ENCODE measurements at places on chromosomes 1 and 21.

- DNase-seq, result peak; percentile 25
Observed at GRCh38 chr1:6634371-6635052, 9.8 kb downstream of the THAP3 start.

- no peak for DNase-seq
Observed at GRCh38 chr1:14881775-14882672, 271.5 kb upstream of the TMEM51 start.

DNA sequence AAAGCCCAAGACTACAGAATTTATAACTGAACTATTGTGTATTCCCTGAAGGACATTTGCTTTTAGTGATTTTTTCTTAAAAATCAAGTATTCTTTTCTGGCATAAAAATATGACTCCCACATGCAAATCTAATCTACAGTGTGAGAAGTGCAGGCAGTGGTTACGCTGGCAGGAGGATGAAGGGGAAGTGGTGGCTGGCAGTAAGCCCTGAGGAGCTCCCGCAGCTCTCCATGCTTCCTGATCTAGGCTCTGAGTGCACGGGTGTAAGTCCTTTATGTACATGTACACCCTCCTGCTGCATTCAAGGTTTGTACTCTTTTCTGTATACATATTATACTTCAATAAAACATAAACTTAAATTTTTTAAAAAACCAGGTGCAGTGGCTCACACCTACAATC lies 67.5 kb upstream of the PRDX6 start:
- DNase-seq, result peak; percentile 85

DNA sequence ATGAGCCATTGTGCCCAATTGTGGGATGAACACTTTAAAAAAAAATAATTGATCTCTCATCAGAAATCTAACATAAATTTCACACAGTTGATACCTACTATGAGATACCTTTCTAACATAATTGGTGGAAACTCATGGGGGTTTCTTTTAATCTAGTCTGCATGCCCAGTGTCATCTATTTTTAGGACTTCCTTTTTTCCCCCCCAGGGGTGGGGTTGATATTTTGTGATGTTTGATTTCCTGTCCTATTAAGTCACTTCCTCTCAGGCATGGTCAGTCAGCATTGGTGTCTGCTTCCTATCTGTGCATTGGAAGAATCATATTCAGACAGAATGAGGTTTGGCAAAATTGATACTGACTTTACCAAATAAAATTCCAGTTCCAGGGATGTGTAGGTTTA lies 21.5 kb downstream of the NFYC start:
- peak; percentile 27 for DNase-seq

DNA sequence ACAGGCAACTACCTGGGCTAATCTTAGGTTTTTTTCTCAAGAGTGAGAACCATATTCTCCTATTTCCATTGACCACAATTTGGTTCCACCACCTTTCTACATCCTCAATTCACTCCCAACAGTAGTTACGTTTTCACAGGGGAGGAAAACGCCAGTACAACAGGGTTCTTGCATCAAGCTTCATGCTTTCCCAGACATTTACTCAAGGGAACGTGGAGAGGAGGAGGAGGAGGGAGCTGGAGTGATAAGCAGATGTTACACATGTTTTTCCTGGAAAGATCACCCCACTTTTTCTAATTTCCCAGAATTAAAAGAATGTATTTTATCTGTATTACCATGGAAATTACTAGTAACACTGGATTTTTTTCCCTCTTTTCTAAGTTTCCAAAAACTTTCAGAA lies 58.3 kb downstream of the RGS5 start:
- peak; percentile 14 for DNase-seq

DNA sequence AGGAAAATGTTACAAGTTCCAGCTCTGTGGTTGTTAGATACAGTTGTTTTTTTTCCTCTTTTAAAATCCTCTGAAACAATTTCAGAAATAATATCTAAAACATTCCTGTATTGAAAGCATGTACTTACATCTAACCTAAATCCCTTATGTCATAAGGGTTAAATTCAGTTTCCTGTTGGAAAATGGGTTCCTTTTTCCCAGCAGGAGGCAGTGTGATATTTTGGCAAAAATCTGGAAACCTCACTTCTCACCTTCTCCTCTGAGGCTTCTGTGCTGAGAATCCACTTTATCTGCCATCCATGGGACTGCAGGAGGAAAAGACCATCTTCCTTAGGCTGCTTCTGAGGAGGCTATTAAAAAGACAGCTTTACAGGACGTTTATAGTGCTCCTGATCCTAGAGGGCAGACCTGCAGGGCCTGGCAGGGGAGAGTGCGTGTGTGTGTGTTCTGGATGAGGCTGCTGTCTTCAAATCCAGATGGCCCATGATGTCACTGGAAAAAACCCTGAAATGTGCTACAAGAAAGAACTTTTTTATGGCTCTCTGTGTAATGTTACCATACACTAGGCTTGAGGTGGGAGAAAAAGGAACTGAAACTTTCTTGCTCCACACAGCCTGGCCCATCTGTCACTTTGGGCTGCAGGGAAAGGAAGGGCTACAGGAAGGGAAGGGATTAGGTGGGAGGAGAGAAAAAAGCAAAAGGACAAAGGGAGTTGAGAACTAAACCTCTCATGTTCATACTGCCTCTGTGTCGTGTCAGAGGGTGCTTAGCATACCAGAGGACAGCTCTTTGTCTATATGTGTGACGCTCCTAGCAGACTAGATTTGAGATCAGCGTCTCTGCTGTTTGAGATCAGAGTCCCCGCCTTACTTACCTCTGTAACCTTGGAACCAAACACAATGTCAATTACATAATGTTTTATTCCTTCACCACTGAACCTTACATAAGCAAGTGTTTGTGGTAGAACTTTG lies 379.2 kb upstream of the SPAG17 start:
- peak; percentile 6 for DNase-seq

DNA sequence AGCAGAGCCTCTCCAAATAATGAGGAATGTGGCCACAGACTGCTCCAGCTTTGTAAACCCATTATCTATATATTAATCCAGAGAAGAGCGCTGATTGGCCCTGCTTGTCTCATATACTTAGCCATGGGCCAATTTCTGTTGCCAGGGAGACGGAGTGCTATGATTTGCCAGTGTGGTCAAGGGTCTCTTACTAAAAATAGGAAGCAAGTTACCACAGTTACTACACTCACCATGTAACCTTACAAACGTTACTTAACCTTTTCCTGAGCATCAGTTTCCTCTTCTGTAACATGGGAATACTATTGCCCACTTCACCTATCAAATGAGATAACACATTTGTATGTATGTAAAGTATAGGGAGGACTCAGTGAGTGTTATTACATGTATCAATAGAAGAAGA lies 7.7 kb upstream of the S100A2 start:
- no peak for DNase-seq

DNA sequence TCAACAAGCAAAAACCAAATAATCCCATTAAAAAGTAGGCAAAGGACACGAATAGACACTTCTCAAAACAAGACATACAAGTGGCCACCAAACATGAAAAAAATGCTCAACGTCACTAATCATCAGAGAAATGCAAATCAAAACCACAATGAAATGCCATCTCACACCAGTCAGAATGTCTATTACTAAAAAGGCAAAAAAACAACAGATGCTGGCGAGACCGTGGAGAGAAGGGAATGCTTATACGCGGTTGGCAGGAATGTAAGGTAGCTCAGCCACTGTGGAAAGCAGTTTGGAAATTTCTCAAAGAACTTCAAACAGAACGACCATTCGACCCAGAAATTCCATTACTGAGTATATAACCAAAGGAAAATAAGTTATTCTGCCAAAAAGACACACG lies 145.1 kb upstream of the EDN2 start:
- DNase-seq, result peak; percentile 98

DNA sequence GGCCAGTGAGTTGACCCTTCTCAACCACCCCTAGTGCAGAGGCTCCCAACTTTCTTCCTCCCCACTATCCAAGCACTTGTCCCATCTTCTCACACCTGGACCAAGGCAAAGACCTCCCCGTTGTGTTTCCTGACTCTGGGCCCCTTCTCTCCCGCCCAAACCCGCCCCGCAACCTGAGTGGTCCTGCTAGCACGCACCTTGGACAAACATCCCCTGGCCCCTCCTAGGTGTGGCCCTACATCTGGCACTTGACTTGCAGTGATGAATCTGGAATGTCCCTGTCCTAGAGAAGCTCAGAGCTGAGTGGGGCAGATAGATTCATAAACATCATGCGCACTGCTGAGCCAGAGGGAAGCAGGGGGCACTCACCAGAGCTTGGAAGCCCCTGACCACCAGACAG lies 2.3 kb downstream of the SLC5A9 start:
- DNase-seq, result no peak

GRCh38 chr1:235025422-235025984 lies 103.1 kb downstream of the TOMM20 start:
- no peak for DNase-seq

- peak; percentile 18 for DNase-seq
Observed at GRCh38 chr1:89557956-89558355, 33.3 kb downstream of the LRRC8B start.

GRCh38 chr21:36627242-36627641 lies 71.7 kb upstream of the SIM2 start:
- peak; percentile 27 for DNase-seq

DNA sequence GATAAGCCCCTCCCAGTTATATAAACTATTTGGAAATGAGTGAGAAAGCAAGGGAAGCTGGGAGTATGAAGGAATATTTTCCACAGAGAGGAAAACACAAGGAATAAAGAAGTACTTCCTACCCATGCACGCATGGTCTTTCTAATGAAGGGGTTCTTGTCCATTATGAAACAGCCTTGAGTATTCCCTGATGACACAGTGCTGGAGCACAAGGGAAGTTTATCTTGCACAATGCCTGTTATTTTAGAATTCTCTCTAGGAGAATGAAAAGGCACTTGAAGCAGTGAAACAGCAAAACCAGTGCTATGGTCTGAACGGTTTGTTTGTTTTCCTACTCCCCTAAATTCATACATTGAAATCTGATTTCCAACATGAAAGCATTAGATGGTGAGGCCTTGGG lies 38.6 kb upstream of the ADAMTS1 start:
- no peak for DNase-seq

- DNase-seq, result no peak
Observed at GRCh38 chr1:62046927-62047326, 147.7 kb upstream of the L1TD1 start.

- peak; percentile 14 for DNase-seq
Observed at GRCh38 chr1:30763651-30764248, 6.2 kb upstream of the LAPTM5 start.

GRCh38 chr1:154791292-154792166 lies 78.6 kb downstream of the KCNN3 start:
- DNase-seq, result peak; percentile 32

DNA sequence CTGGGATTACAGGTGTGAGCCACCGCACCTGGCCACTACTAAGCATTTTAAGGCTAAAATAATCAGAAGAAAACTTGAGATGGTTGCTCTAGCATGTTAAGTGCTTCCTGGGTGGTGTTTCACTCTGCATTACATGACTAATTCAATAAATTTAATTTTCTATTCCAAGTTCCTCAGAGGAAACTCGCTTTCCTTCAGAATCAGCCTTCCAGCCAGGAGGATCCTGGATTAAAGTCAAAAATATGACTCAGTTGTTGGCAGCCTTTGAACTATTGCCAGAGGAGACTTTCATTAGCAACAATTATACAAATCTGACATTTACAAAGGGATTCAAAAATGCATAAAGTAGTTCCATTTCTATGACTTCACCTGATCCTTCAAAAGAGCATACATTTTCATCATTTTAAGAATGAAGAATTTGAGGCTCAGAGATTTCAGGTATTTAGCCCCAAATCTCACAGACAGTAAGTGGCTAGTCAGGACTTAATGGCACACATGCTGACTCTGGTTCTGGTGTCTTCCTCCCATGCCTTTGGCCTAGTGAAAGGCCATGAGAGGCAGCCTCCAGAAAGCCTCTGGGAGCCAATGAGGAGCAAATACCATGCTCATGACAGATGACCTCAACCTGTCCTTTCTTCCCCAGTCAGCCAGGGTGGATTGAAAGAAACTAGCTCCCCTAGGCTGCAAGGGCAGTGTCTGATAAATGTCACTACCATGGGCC lies 115.7 kb downstream of the MAP3K21 start:
- no peak for DNase-seq

DNA sequence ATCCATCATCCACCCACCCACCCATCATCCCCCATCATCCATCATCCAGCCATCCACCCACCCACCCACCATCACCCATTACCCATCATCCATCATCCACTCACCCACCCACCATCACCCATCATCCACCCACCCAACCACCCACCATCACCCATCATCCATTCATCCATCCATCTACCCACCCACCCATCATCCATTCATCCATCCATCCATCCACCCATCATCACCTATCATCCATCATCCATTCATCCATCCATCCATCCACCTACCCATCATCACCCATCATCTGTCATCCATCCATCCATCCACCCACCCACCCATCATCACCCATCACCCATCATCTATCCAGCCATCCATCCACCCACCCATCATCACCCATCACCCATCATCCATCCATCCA lies 81.5 kb downstream of the ADARB1 start:
- no peak for DNase-seq

DNA sequence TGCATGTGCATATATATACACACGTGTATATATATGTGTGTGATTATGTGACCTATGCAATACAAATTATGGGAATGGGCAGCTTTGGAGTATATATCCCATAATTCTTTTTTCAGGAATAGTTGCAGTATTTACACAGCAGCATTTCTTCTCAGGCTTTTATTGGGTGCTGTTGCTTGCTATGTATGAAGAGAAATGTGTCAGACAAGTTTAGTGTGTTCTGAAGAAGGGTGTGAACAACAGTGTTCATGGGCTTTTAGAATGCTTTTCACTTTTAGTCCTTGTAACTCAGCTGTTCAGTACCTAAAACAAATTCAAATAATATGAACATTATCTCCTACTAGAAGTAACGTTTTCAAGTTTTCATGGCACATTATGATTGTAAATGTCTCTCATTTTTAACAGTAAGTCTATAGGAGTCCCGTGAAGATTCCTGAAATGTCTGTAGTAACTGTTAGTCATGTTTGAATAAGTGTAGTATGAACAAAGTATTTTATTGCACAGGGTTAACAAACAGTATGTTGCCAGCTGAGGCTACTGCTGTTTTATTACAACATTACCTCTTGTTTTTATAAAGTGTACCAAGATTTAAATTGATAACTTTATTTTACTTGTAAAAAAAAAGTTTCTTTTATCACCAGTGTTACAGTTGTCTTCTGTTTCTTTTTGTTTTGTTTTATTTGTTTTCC lies 42.5 kb downstream of the TMED5 start:
- DNase-seq, result no peak

DNA sequence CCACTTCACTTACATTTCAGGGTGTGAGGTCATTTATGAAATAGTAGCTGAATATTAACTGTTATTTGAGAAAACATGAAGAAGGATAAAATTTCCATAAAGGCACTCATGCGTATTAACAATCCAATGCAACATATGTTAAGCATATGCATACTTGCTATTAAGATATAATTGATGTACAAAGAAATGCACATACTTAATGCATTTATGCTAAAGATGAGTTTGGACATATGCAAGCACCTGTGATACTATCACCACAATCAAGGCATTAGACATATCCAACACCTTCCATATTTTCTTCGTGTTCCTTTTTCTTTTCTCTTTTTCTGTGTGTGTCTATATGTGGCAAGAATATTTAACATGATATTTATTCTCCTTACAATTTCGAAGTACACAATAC lies 464.8 kb upstream of the BRINP3 start:
- no peak for DNase-seq

Data from fibroblast of skin of scalp (primary cell).